ENCODE measurements at places on chromosomes 1 and 21. TPM values are rescaled to one million over a fixed set of nuclear protein-coding genes. Genes with fewer than 3 reads are reported as not detected.

Gene TMEM269
- total RNA-seq, result not detected

Gene UBXN10
- 0.14 TPM for total RNA-seq

Gene LRRC8B
- 5.0 TPM for total RNA-seq

Gene CD34
- not detected for total RNA-seq

GRCh38 chr1:40899230-40899870, 37.2 kb upstream of the CITED4 start:
- no peak for DNase-seq

DNA sequence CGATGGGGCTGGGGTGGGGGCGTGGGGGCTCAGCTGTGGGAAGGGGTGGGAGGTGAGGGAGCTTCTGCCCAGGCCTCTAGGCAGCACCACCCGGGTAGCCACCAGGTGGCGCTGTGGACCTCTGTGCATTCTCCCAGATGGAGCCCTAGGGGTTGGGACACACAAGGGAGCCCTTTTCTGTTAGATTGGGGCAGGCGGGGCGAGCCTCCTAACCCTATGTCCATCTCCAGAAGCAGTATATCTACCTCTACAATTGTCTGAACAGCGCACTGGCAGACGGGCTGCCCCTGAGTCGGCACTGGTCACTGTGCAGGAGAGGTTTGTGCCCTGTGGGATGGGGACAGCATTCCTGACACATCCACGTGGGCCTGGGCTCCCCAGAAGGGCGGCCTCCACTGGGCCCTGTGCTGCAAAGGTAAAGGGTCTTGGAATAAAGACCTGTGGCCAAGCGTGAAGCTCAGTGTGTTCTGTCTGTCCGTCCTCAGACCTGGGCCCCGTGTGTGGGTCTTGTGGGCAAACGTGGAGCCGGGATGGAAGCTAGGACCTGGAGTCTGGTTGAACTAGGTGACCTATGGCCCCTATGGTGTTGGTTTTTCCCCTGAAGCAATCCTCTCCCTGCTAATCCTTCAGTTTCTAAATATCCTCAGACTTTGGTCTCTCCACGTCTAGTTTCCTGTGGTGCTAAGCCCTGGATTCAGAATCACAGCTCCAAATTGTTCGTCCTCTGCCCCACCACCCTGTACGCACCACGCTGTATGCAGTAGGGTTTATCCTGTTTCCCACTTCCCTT, 4.4 kb upstream of the LGR6 start:
- no peak for DNase-seq

GRCh38 chr1:112063781-112064728, 74.6 kb upstream of the KCND3 start:
- no peak for DNase-seq

- no peak for DNase-seq
Measured at GRCh38 chr1:67031121-67031858, 22.7 kb downstream of the SLC35D1 start.

DNA sequence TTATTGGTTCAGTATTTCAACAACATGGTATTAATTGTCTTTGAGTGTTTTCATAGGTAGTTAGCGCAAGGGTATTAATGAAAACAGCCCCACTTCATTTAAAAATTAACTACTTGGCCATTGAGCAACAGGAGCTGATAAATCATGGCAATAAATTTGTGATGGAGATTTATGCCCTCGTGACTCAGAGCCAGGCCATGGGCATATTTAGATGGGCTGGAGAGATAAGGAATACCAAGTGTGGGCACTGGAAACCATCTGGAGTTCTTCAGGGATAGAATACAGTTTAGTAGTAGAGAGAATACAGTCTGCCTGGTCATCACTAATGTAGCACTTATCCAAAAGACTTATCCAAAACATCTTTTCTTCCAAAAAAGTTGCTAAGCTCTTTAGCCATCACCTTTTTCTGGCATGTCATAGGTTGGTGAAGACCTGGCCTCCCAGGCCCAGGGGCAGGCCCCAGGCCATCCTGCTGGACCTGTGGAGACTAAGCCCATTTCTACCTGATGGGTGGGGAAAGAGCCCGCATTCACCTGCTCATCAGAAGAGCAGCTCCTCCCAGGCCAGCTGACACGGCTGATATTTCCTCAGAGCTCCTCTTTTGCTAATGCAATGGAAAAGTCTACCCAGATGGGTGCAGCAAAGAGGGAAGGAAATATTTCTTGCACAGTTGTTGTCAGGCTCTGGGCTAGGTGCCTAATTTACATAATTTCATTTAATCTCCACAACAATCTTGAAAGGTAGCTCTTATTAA, 238.0 kb downstream of the TM2D1 start:
- no peak for DNase-seq

- no peak for DNase-seq
Measured at GRCh38 chr1:157916887-157917570, 75.4 kb upstream of the CD5L start.

GRCh38 chr1:195243492-195243891, 1364.7 kb downstream of the KCNT2 start:
- DNase-seq, result no peak
